T-helper 2 cell treated with Interferon-gamma antibody and Interleukin-4, amounts not matched to agents 5 μg/mL and 100 μg/mL, for 36 hours (primary cell): ENCODE measurements at places on chromosomes 1 and 21.

GRCh38 chr21:38039841-38040240 is 123.6 kb upstream of the KCNJ6 start:
- no peak for DNase-seq

GRCh38 chr21:35507181-35507759 is 458.2 kb upstream of the RUNX1 start:
- no peak for DNase-seq

- DNase-seq = no peak
Measured at GRCh38 chr21:21385404-21385803, 387.2 kb downstream of the NCAM2 start.

DNA sequence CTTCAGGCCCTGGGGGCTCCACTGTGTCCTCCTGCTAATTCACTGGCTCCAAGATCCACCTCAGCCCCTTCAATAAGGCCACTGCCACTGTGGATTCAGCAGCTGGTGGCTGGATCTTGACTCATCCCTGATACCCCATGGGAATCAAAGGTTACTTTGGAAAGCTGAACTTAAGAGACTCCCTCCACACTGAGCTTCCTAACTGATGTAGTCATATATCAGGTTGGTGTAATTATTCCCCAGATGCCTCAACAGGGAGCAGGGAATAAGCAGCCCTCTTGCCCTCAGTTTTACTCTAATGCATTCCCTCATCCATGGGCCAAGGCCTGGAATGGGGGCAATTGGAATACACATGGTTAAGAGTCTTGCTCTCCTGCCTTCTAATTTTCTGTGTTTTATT is 164.6 kb downstream of the FASLG start:
- no peak for DNase-seq

GRCh38 chr1:19341201-19342061 is 29.3 kb downstream of the SLC66A1 start:
- peak; percentile 68 for DNase-seq

DNA sequence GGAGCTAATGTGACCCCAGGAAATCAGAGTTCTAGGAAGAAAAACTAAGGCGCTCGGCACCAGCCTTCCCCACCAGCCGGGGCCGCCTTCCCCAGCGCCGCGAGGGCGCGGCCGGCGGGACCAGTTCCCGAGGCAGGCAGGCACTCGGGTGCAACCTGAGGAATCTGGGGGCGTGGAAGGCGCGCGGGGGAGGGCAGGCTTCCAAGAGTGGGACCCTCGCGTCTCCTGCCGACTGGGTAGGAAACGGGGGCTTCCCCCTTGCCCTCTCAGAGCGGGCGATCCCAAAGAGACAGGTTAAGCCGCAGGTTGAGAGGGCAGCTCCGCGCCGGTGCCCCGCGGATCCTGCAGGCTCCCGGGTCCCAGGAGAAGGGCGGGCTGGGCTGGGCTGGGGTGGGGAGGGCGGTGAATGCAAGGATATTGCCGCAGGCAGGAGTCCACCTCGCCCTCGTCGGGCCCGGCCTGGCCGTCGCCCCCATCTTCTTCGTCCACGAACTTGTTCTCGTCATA is 431 bp downstream of the ARPC5 start:
- DNase-seq = peak; percentile 35

DNA sequence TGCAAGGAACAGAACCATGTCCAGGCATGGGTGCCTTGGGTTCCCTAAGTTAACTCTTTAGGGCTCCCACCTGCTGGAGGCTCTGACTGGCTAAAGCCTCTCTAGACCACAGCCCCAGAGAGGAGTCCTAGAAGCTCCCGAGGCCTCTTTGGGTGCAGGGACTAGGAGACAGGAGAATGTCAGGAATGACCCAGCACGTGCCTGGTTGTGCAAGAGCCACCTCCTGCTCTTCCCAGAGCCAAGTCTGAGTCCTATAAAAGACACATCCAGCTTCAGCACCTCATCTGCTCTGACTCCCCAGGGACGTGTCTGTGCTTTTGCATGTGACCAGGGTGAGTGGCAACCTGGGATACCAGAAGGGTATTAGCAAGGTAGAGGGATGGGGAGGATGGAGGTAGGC is at the start of gene LCE2D:
Gene LCE2D (plus strand): TSS at position 283 of the 400 bp plus-strand sequence. CDS start 726 bp downstream, outside the sequence.
- DNase-seq = no peak

DNA sequence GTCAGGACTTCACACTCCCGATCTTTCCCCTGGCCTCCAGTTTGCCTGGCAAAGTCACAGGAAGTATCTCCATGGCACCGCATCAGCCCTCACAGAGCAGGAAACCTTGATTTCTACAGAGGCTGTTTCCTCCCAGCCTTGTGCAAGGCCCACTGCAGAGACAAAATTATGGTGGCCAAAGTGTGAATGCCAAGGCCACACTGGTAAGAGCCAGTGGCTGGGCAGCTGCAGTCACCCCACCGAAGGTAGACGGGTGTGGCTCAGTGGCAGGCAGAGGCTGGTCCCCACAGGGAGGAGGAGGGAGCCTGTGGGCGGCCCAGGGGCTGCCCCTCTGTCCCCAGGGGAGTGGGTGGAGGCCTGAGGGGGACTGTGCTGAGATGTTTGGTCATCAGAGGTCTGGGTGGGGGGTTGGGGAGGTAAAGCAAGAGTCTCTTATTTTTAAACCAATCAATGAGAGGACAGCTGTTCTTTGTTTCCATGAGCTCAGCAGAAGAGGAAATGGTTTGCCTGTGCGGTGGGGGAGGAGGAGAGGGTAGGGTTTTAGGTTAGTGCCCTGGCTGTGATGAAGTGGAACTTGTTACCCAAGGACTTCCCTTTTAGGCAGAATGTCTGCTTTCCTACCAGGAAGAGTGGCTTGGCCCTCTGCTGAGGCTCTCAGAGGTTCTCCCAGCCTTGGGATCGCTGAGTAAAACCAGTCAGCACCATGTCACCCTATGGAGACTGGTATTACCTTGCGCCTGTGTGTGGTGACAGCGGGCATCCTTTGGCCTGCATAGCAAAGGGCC is 18.0 kb upstream of the BTG2 start:
- DNase-seq = peak; percentile 83

- peak; percentile 25 for DNase-seq
Measured at GRCh38 chr21:26070822-26071425, 99.6 kb downstream of the APP start.

DNA sequence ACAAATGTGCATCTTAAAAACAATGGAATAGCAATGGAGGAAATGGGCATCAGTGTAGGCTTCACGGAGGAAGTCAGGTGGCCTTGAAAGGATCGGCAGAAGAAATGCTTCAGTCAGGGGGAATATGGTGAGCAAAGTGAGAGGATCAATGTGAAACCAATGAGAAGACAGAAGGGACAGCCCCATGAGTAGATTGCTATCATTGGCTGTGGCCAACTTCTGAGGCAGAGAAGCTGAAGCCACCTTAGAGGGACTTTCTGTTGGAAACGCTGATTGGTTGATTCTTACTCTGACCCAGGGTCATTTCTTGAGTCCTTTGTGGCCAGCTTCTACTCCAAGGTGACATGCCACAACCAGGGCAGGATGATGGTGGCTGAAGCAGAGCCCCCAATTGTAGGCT is 130.7 kb upstream of the ZNF648 start:
- no peak for DNase-seq

- no peak for DNase-seq
Measured at GRCh38 chr1:224852901-224853568, 76.4 kb upstream of the DNAH14 start.

DNA sequence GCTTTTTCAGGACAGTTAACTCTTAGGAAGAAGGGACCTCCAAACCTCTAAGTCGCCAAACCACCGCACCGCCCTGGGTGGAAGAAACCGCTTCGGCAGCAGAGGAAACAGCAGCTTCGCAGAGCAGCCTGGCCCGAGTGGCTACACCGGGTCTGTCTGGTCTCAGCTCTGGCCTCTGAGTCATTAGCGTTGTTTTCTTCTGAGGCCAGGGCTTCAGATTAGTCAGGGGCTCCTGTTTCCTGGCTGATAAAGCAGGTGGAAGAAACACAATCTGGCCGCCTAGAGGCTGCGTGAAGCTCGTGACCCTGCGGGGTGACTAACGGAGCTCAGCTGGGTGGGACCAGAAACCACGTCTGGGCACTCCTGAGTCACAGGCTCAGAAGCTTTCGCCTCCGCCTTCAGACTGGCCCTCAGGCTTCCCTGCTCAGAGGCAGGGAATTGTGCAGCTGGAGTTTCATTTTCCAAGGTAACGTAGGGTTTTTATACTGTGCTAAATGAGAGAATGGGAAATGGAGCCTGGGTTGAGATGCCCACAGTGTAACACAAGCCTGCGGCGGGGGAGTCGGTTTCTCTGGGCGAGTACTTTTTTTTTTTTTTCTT is 44.9 kb downstream of the CHAF1B start:
- peak; percentile 89 for DNase-seq

GRCh38 chr1:200035397-200035955 is 8.0 kb downstream of the NR5A2 start:
- no peak for DNase-seq

DNA sequence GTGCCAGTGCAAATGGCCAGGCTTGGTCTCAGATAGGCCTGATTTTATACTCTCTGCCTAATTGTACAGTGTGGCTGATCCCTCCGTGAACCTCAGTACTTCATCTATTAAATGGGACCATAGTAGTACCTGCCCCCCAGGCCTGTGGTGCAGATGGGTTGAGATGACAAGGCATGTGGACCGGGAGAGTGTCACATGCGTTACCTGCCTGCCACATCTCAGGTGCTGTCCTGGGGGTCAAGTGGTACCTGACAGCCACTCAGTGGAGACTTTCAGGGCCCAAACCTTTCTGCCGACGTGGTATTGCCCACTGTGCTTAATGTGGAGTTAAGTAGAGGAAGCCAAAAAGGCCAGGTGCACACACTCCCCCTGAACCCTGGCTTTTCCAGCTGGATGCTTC is 197.3 kb downstream of the FOXD2 start:
- DNase-seq = no peak

- DNase-seq = no peak
Measured at GRCh38 chr1:232822530-232822929, 17.3 kb downstream of the MAP10 start.

GRCh38 chr1:25682059-25682601 is 65.5 kb downstream of the MAN1C1 start:
- no peak for DNase-seq

- DNase-seq = no peak
Measured at GRCh38 chr1:149962736-149963135, 26.1 kb upstream of the MTMR11 start.

- DNase-seq = peak; percentile 80
Measured at GRCh38 chr1:9280015-9280860, 12.5 kb upstream of the SPSB1 start.

DNA sequence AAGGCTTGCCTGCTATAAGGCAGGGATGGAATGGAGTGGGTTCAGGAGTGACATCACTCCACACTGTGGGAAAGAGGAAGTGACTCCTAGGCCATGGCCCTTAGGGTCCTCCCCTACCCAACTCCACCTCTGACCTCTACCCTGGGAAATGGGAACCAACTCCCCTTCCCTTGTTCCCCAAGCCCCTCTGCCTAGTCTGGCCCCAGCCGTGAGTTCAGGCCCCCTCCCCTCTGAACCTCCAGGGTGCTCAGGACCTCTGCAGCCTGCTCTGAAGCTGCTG is 3.8 kb upstream of the GUCA2A start:
- no peak for DNase-seq

DNA sequence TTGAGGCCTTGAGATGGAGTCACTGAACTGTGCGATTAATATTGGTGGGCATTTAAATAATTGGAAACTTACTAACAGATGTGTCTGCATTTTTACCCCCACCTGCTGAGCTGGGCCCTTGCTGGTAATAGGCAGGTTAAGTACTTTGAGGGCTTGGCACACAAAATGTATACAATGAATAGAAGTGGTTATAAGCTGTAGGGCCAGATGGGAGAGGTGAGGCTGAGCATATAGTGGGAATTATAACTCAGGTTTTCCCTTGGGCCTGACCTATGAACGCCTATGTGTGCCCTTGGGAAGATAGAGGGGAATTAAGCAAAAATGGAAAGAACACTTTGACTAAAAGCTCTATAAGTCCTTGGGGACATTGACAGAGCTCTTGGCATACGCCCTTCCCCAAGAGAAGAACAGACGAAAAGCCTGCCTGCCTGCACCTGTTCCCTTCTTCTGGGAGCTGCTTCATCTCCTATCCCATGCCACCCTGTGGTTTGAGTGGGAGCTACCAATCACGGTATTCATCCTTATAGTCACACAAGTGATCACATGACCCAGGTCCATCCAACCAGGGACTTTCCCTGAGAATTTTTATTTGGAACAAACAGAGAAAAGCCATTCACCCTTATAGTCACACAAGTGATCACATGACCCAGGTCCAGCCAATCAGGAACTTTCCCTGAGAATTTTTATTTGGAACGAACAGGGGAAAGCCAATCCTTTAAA is 260.7 kb upstream of the CSF3R start:
- no peak for DNase-seq

- DNase-seq = no peak
Measured at GRCh38 chr1:67668660-67669059, 16.3 kb upstream of the GADD45A start.
